ENCODE measurements at places on chromosomes 12 and 14. TPM values are rescaled to one million over a fixed set of nuclear protein-coding genes. Genes with fewer than 3 reads are reported as not detected.

The ADAMTS20 gene
- total RNA-seq = not detected

GRCh38 chr12:20445687-20446086 is 77.3 kb downstream of the PDE3A start:
- H3K27ac ChIP-seq = no peak overlapping the region
- H3K36me3 ChIP-seq = no peaks in the 10 kb centered on the region
- peak; percentile 28 for DNase-seq

DNA sequence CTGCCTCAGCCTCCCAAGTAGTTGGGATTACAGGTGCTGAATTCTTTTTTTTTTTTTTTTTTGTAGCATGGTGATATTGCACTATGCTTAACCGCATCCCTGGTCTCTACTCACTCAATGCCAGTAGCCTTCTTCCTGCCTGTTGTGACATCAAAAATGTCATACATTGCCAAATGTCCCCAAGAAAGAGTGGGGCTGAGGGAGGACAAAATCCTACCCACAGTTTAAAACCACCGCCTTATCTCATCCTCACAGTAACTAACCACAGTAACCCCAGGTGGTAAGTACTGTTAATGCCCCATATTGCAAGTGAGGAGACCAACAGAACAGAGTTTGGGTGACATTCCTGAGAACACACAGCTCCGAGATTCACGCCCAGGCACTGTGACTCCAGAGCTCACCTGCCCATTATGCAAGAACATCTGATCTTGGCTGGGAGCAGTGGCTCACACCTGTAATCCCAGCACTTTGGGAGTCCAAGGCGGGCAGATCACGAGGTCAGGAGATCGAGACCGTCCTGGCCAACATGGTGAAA is 19.6 kb downstream of the MORN3 start:
- no peak overlapping the region for H3K4me3 ChIP-seq
- H3K27ac ChIP-seq = no peak overlapping the region
- no peak for DNase-seq
- H3K27me3 ChIP-seq = no peaks in the 10 kb centered on the region
- H3K4me1 ChIP-seq = no peaks in the 10 kb centered on the region
- no peaks in the 10 kb centered on the region for H3K36me3 ChIP-seq

- H3K27me3 ChIP-seq = no peaks in the 10 kb centered on the region
- no peak overlapping the region for H3K4me3 ChIP-seq
- no peaks in the 10 kb centered on the region for H3K36me3 ChIP-seq
- no peak for DNase-seq
- peak overlapping the region; percentile 66 for H3K27ac ChIP-seq
These were observed 45.6 kb upstream of the SGPP1 start for GRCh38 chr14:63773504-63773903.

- H3K36me3 ChIP-seq = no peaks in the 10 kb centered on the region
- no peaks in the 10 kb centered on the region for H3K27me3 ChIP-seq
- H3K27ac ChIP-seq = no peak overlapping the region
- H3K4me1 ChIP-seq = no peaks in the 10 kb centered on the region
- no peak overlapping the region for H3K4me3 ChIP-seq
These were observed 80.8 kb upstream of the CMKLR1 start for GRCh38 chr12:108419949-108420348.

- no peak for DNase-seq
- H3K4me3 ChIP-seq = no peak overlapping the region
- no peak overlapping the region for H3K27ac ChIP-seq
- no peaks in the 10 kb centered on the region for H3K27me3 ChIP-seq
- no peaks in the 10 kb centered on the region for H3K4me1 ChIP-seq
- no peaks in the 10 kb centered on the region for H3K36me3 ChIP-seq
These were observed 374.3 kb upstream of the DCN start for GRCh38 chr12:91556909-91557308.

The TEX22 gene
- total RNA-seq = under 0.01 TPM

GRCh38 chr12:58893495-58893894 is 26.8 kb downstream of the LRIG3 start:
- H3K27me3 ChIP-seq = no peaks in the 10 kb centered on the region
- peaks cover 5% of the 10 kb centered on the region for H3K4me1 ChIP-seq
- H3K36me3 ChIP-seq = peaks cover 18% of the 10 kb centered on the region
- DNase-seq = peak; percentile 61

- H3K27me3 ChIP-seq = no peaks in the 10 kb centered on the region
- no peaks in the 10 kb centered on the region for H3K36me3 ChIP-seq
- no peak overlapping the region for H3K4me3 ChIP-seq
- no peak overlapping the region for H3K27ac ChIP-seq
These were observed 398.3 kb downstream of the BCAT1 start for GRCh38 chr12:24550609-24551008.

The SLC16A7 gene
- total RNA-seq = 30.0 TPM

- DNase-seq = peak; percentile 73
- H3K4me1 ChIP-seq = peaks cover 9% of the 10 kb centered on the region
- no peak overlapping the region for H3K27ac ChIP-seq
- peaks cover 8% of the 10 kb centered on the region for H3K27me3 ChIP-seq
- H3K36me3 ChIP-seq = no peaks in the 10 kb centered on the region
- H3K4me3 ChIP-seq = no peak overlapping the region
These were observed 218.8 kb upstream of the BMP4 start for GRCh38 chr14:54175298-54175942.

GRCh38 chr12:13836099-13836498 is 145.3 kb downstream of the GRIN2B start:
- no peaks in the 10 kb centered on the region for H3K36me3 ChIP-seq
- no peak for DNase-seq
- no peak overlapping the region for H3K4me3 ChIP-seq
- H3K27me3 ChIP-seq = no peaks in the 10 kb centered on the region

DNA sequence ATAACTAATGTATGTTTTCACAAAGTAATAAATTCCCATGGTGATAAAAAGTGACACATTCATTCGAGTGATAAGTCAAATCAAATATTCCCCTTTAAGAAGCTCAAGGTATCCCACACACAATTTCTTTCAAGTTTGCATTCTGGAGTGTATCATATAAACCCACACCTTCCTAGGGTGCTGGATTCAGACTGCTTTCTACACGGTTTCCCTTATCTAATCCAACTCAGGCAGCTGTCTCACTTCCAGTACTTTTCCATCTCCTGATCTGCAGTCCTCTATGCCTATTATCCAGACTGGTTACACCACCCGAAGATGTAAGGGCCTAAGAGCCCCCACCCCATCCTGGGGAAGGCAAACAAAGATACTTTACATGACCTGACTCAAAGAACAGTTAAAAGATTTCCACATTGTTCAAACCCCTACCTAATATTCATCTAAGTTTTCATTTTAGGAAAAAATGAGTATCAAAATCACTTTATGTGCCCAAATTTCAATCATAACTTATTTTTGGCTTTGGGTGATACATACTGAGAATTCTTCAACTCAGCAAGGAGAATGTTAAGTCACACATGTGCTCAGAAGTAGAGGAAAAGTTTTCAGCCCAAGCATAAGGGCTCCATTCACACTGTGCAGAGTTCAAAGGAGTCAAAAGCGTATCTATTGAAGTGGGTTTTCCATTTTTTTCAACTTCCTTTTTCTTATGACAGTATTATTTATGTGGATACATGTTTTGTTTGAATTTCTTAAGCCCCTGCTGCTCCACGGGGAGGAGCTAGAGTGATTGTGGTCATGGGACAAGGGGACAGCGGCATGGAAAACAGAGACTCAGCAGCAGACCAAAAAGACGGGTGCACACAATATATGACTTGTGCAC is 41.8 kb downstream of the CORO1C start:
- peaks cover 7% of the 10 kb centered on the region for H3K36me3 ChIP-seq
- no peak overlapping the region for H3K4me3 ChIP-seq
- peak; percentile 55 for DNase-seq
- peaks cover 37% of the 10 kb centered on the region for H3K4me1 ChIP-seq
- peak overlapping the region; percentile 96 for H3K27ac ChIP-seq
